Daoy (cell line): ENCODE measurements at places on chromosomes 1 and 21.

- no peak for DNase-seq
These were observed 369 bp upstream of the ZYG11B start for GRCh38 chr1:52725903-52726264.

DNA sequence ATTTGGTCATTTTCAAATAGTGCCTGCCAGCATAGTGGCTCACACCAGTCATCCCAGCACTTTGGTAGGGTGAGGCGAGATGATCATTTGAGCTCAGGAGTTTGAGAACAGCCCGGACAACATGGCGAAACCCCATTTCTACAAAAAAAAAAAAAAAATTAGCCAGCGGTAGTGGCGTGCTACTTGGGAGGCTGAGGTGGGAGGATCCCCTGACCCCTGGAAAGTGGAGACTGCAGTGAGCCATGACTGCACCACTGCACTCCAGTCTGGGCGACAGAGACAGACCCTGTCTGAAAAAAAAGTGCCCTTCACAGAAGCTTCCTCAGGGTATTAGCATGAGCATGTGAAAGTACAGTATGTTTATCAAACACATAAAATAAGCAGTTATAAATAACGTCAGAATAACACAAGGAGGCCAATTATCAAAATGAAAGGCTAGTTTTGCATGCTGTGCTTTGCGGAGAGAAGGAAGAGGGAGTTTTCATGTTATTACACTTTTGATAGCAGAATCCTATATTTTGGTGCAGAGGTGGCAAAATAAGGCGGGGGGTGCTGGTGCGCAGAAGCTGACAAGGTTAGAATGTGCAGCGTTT lies 781 bp upstream of the METTL13 start:
- DNase-seq: no peak

- DNase-seq: no peak
These were observed 40.4 kb downstream of the LIN9 start for GRCh38 chr1:226268421-226269124.

- DNase-seq: peak; percentile 92
These were observed 2.0 kb downstream of the SLC6A17 start for GRCh38 chr1:110152133-110152785.

DNA sequence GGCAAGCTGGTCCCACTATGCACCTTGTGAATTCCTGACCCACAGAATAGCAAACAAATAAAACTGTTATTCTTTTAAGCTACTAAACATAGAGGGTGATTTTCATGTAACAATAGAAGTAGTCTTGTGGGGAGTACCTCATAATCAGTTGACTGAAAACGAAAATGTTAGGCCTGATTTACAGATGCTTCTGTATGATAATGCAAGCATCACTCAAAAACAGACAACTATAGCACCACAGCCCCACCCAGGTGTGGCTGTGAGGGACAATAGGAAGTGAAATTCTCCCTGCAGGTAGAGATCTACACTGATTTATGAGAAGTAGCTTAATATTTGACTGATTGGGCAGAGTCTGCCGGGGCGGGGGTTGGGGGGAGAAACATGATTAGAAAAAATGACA lies 26.5 kb upstream of the KRTAP19-8 start:
- no peak for DNase-seq

DNA sequence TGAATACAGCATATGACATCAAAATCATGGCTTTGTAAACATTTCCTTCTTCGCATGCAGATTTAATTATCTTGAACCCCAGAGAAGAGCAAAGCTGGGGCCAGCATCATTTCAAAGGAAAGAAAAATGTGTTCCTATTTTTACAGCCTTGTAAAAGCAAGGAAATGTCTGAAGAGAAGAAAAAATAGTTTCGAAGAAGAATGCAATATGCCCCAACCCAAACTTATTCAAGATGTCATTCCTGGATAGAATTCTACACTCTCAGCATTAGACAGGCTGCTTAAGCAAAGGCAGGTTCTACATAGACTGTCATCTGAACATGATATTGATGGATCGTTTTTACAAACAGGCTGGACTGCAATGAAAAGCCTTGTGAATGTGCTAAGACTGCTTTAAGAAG lies 900.8 kb downstream of the TTLL7 start:
- no peak for DNase-seq

GRCh38 chr1:227343727-227344551 lies 25.6 kb upstream of the CDC42BPA start:
- peak; percentile 9 for DNase-seq

DNA sequence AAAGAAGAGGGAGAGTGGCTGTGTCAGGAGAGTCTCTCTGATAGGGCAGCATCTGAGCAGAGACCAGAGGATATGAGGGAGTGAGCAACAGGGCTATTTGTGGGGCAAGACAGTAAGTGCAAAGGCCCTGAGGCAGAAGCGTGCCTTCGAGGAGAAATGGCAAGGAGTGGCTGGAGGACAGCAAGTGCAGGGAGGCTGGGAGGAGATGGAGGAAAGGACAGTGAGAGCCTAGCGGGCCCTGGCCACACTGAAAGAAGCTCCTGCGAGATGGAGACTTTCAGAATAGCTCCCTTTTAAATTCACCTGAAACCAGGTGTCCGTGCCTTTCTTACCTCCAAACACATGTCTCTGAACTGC lies 25.2 kb downstream of the EXOC8 start:
- no peak for DNase-seq

DNA sequence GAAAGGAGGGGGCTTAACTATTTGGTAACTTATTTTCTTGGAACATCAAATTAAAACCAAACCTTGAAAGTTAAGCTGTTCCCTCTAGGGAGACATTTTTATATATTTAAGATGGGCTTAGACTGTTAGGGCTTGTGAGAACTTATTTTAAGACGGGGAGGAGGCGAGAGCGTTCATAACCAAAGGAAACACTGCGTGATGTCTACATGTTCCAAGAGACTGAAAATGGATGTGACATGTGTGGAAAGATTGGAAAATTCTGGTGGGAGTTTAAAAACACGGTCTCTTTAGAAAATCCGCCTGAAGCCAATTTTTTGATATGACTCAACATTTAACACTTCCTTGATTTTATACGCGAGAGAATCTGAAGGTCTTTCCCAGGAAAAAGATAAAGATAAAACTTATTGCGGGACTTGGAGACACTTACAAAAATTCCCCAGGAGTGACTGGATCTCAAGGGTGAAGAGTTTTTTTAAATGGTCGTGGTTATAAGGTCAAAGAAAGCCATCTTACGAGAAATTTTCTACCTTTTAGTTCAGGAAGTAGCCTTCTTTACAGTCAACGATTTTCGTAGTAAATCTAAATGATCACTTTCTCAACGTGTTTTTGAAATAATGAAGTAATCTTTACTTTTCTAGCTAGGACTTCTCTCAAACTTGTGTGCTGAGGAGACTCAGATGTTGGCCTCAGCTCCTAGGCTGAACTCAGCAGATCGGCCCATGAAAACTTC lies 828 bp downstream of the PNRC2 start:
- DNase-seq: no peak

DNA sequence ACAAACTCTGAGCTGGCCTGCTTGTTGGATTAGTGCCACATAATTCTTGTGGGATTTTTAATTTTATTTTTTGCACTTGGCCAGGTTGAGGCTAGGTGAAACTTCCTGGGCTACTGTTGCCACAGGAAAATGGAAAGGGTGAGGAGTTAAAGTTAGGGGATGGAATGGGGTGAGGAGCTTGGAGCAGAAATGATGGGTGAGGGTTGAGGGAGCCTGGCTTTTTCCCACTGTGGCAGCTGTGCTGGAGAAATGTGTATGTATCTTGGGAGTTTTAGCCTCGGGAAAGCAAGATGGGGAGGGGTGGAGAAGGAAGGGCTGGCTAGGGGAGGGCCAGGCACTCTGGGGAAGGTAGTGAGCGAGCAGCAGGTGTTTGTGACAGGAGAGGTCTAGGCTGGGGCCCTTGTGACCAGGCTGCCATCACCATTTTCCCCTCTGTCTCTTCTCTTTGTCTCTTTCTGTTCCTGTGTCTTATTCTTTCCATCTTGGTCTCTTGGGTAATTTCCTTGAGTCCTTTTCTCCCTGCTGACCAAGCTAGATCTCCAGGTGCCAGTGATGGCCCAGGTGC lies 2.0 kb downstream of the ZNF687 start:
- DNase-seq: no peak

- DNase-seq: no peak
These were observed 405.7 kb upstream of the POU3F1 start for GRCh38 chr1:38452246-38452645.

- DNase-seq: no peak
These were observed 44.0 kb downstream of the MAGI3 start for GRCh38 chr1:113434081-113434873.

DNA sequence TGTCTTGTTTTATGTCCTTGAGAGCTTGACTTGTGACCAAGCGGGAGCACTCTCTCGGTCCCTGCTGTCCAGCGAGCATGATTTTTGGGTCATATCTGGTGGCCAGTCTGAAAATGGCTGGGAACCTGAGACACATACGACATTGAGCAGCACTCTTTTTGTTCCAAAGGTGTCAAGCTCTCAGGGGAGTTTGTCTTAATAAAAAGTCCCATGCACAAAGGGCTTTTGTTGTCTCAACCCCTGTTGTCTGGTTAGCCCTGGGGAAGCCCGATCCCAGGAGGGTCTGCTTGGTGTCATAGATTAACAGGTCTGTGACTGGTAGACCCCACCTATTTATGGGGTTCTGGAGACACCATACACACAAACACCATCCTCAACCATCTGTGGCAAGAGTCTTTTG lies 57.8 kb upstream of the KLHDC7A start:
- DNase-seq: no peak

- no peak for DNase-seq
These were observed 51.2 kb upstream of the LRP8 start for GRCh38 chr1:53378932-53379661.

- no peak for DNase-seq
These were observed 26.1 kb upstream of the UMODL1 start for GRCh38 chr21:42044871-42045495.

DNA sequence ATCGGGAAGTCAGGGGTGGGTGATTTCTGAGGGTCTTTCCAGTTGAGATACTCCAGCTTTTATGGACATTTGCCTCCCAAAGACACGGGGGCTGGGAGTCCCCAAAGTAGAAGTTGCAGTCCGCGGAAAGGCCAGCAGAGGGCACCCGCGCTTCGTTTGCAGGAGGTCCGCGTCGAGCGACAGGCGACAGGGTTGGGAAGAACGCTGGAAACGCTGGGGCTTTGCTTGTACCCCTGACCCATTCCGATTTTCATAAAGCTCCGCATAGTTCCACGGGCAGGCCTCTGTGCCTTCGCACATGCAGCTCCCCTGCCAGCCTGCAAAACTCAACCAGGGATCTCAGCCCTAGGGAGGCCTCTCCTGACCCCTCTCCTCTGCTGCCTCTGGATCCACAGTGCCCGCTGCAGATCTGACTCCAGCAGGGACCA lies 44.2 kb upstream of the LAPTM5 start:
- peak; percentile 80 for DNase-seq

- DNase-seq: no peak
These were observed 56.5 kb downstream of the GATAD2B start for GRCh38 chr1:153866045-153866850.

DNA sequence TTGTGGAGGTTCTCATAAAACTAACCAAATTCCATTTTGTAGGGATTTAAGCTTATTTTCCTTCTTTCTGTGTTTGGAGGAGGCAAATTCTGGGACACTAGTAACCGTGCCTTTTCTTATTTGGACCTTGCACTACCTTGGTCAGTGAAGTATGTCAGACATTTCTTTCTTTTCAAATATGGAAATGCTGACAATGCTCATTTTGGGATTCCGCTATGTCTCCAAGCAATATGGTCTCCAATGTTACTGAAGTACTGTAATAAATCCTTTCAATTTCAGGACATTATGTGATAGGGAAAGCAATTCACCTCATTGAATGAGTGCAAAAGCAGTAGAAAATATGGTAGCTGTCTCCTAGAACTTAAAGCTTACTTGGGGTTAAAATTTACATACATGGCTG lies 372.3 kb downstream of the HLX start:
- DNase-seq: no peak

GRCh38 chr21:26766826-26767325 lies 78.3 kb downstream of the ADAMTS1 start:
- DNase-seq: no peak

GRCh38 chr1:213041443-213041842 lies 9.6 kb upstream of the RPS6KC1 start:
- DNase-seq: peak; percentile 41
